Left cardiac atrium (tissue), 4 donors: ENCODE measurements at places on chromosomes 11 and 22.

DNA sequence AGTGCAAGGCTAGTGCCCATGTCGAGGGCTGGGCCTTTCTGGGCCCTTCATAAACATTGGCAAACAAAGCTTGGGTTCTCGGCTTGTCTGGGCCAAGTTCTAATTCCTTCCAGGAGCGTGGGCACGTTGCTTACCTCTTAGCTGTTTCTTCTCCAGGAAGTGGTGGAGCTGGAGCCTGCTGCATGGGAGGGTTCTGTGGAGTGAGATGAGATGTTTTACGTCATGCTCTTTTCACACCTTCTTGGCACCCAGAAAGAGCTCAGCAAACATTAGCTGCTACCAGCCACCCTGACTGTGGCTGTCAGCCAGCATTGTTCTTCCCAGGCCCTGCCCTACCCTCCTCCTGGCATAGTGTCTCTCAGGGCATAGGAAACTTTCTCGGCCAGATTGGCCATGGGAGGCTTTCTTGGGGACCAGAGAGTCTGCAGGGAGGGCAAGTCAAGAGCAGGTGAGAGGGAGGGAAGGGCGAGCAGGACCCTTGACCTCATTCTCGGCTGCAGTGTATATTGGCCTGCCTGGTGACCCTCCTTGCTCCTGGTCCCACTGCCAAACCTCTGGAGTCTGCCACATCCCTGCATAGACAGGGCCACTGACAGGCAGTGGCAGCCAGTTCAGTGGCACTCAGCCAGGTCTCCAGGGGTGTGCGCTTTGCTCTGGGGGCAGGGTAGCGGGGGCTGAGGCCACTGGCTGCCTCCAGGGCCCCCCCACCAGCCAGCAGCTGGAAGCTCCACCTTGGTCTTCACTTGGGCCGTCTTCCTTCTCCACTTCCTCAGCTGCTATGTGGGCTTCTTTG lies 98.8 kb downstream of the BCR start:
- DNase-seq, result peak; percentile 48

GRCh38 chr22:32448980-32449379 lies 15.3 kb downstream of the BPIFC start:
- no peak for DNase-seq

DNA sequence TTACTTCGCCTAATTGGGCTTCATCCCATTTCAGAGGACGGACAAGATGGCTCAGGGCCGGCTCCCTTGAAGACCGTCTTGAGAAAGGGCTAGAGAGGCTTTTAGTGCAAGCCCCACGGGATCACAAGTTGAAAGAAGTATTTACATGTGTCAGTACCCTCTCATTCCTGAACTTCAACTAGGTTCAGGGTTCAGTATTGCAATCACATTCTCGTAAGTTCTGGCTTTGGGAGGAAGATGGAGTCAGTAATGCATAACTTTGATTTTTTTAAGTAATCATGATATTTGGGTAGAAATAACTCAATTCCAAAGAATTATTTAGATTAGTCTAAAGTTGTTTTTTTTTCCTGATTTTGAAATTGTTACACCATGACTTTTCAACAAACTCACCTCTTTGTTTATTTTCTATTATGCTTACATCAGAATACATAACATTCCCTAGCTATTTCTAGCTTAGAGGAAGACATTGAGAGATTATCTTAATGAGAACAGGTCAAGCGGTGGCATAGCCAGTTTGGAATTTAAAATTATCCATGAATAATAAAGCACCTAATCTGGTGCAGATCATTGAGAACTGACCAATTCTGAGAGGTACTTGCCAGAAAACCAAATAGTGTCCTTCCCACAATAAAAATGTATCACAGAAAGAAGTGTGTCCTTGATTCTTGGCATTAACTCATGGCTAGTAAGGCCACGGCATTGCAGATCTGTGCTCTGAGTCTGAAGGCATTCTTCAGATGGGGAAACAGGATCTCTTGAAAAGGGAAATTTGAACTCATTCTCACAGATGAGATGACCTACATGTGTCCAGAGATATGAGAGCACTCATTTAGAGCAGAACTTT lies 92.1 kb upstream of the BLID start:
- no peak for DNase-seq

DNA sequence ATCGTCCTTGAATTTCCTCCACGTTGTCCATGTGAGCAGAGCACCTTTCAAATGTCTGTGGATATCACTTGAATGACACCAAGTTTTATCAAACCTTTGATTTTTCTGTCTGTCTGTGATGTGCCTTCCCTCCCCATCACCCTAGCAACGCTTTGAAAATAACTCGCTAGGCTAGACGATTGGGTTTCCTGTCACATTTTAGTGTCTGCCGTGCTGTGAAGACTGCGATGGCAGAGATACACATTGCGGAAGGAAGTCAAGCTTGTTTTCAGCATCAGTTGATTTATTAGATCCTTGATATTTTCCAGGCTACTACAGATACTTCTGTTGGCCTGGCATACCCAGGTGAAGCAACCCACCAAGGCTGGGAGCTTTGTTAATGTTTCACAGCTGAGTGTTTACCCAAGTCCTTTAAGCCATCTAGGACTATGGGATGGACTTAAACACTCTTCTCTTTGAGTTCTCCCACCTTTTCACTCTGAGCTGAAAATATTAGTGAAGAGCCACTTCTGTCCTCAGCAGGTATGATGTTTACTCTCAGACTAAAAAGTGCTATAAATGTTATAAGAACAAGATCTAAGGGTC lies 93.6 kb upstream of the CD44 start:
- DNase-seq, result no peak

GRCh38 chr22:35103761-35104160 lies 37.8 kb downstream of the ISX start:
- no peak for DNase-seq
